ENCODE measurements at places on chromosomes 6 and 20.
A peak's percentile ranks its signal among the peaks of the same experiment; 100 is the strongest.

DNA sequence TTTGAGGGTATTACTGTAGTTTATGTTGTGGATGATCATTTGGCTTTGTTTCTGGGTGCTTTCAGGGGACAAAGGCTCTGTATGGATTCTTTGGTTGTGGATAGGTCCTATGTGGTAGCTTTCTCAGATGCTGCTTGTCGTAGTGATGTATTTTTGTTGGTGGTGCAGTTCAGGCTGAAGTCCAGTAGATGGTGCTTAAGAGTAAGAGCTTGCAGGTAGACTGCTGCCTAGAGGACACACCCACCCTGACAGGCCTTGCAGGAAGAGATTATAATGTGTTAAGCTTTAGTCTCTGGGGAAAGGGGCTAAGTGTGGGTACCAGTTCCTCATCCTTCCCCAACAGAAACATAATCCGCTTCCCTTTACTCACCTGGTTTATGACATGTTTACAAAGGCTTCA lies 62.6 kb upstream of the ADGRB3 start:
- no peak for DNase-seq

DNA sequence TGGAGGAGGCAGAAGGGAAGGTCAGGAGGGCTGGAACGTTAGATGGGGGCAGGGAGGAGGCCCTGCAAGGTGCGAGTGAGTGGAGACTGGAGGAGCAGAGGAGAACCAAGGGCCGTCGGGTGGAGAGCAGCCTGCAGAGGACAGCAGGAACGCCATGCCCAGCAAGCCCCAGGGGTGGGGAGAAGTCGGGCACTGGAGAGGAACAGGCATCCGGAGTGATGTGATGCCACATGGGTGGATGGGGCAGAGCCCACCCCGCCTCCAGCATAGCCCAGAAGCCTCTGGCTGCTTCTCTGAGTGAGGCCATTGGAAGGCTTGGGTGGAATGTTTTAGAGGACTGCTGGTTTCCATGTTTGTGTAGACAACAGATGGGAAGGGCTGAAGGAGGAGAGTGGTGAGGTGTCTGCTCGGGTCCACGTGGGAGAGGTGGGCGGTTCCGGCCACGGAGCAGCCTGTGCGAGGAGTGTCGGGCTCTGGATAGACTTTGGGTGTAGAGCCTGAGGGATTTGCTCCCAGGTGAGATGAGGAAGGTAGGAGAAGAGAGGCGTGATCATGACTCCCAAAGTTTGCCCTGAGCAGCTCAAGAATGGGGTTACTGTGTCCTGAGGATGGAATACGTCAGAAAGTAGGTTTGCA lies 221.4 kb downstream of the SMOC2 start:
- DNase-seq: peak; percentile 33

- no peak for DNase-seq
Observed at GRCh38 chr6:42555477-42556457, 8.1 kb upstream of the UBR2 start.

DNA sequence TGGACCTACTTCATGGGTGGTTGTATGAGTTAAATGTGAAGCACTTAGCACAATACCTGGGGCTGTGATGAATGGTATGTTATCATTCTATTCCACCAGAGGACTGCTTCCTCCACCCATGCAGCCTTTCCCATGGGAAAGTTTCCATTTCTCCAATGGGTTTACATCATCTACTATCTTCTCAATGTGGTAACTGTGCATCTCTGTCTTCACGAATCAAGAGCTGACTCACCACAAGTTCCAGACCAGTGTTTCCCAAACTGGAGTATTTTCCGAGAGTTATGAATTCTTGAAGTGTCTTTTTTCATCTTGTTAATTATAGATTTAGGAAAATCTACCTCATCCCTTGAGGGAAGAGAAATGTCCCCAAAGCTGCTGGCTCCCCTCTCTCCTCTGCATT lies 182.8 kb downstream of the UNC5CL start:
- DNase-seq: no peak

GRCh38 chr6:30979141-30979540 lies 4.4 kb upstream of the MUC21 start:
- no peak for DNase-seq
